ENCODE measurements at places on chromosomes 3 and 15.

DNA sequence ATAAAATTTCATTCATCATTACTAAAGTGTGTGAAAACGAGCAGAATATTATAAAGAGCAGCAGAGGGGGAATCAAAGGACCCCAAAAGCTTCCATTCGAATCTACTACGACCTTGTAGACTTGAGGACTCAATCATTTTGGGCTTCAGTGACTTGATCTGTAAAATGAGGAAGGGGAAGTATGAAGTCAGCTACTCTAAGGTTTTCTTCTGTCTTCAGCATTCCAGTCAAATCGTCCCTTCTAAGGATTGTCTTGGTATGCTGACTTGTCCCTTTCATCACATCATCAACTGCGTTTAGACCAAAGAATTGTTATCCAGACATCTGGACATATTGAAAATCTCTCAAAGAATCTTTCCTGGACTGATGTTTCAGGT, 44.8 kb downstream of the PLD1 start:
- DNase-seq: no peak

DNA sequence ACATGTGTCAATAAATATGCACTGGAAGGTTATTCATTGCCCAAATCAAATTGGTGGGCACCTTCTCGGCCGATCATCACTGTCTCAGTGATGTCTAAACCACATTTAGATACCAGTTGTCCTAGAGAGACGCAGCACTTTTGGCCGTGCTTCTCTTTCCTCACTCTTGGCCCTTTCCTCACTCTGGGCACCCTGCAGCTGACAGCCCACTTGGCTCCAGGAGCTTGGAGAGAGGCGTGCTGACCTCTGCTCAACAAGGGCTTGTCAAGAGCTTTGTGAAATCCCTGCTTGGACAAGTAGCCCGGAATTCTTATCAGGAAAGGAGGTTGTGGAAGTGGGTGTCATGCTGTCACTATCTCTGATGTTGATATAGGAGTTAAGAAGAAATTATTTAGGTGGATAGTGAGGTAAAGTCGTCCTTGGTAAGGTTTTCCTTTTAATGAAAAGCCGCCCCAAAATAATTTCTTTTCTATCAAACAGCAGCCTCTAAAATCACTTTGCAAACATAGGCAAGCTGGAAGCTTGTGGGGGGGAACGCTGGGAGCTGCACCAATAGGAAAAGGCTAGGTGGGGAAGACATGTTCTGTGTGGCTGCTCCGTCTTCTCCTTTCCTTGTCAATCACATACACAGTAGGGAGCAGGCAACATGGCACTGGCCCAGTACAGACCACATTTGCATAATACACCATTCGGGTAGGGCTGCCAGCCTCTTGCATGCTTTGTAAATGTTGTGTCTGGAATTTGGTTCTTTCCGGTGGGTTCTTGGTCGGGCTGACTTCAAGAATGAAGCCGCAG, 126.8 kb upstream of the UBE3A start:
- DNase-seq: no peak

- DNase-seq: no peak
These were observed 3.5 kb downstream of the ISLR2 start for GRCh38 chr15:74133694-74134386.

- DNase-seq: no peak
These were observed 44.2 kb upstream of the OSTN start for GRCh38 chr3:191154827-191155226.

DNA sequence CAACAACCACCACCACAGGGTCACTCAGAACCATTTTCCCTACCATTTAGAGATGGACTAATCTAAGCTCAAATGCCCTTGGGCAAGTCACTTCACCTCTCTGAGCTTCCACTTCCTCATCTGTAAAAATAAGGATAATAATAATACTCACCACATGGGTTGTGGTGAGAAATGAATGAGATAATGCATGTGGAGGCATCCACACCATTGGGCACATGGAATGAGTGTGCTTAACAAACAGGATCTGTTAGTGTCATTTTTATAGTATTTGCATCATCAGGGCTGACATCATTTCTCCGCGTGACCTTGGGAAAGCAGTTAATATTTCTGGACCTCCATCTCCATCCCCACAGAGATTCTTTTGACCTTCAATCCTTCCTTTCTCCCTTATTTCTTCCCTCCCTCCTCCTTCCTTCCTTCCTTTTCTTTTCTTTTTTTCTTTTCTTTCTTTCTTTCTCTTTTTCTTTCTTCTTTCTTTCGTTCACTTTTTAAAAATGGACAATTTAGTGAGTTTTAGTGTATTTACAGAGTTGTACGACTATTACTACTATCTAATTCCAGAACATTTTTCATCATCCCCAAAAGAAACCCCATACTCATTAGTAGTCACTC, 7.7 kb upstream of the RFT1 start:
- DNase-seq: no peak

DNA sequence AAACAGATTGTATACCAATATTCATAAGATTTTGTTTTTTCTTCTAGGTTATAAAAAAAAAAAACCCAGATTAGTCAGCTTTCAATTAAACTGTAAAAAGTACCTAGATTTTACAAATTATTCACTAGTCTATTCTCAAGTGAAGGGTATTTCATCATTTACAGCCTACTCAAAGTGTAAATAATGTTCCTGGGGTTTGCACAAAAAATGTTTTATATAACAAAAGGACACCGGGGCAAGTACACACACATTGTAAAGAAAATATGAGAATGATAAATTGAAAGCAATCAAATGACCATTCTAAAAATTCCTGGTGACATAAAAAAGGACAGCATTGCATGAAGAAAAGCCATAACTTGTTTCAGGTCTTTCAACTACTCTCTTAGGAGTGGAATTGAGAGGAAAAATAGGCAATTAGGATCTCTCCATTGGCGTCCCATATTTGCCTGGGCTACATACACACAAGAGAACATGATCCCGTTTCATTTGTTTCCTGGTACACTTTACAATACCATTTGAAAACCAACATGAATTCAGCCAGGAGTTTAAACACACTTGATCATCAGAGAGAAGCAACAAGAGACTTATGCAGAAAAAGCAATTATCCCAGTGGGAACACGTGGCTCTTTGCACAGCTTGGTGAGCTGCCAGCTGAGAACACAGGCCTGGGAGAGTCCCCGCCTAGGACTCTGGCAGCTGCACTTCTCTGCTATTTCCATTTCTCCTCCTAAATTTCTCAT, 1039.2 kb downstream of the ROBO1 start:
- no peak for DNase-seq

Measured in GM04503 (cell line).